ENCODE measurements at places on chromosomes 4 and X.

DNA sequence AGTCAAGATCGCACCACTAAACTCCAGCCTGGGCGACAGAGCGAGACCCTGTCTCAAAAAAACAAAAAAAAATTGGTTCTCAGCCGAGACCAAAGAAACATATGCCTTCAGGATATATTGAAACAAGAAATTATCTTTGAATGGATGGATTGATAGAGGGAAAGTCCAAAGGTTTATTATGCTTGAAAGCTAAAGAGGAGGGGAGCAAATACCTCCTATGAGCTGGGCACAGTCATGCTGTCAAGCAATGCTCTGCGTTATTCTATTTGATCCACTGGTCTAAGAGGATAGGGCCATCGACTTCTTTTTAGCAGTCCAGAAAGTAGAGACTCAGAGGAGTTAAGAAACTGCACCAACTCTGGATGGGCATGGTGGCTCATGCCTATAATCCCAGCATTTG is 85.9 kb upstream of the SLC34A2 start:
- DNase-seq: no peak

GRCh38 chrX:51336584-51336983 is 4.0 kb downstream of the NUDT10 start:
- no peak for DNase-seq

DNA sequence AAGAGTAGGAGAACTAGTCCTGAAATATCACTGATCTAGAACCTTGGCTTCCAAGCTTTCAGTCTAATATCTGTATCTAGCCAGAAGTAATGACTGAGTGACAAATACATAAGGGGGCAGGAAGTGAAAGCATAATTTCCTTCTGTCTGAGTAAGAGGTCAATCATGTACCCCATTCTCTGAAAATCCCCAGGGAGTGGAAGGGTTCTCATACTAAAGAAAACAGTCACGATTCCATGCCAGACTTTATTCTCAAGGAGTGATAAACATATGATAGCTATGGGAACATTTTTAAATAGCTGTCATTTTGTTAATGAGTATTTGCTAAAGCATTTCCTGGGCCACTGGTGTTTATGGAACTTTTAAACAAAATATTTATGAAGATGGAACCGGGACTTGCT is 308.5 kb downstream of the ARHGAP24 start:
- no peak for DNase-seq

GRCh38 chr4:54700986-54701385 is 43.2 kb downstream of the KIT start:
- no peak for DNase-seq

DNA sequence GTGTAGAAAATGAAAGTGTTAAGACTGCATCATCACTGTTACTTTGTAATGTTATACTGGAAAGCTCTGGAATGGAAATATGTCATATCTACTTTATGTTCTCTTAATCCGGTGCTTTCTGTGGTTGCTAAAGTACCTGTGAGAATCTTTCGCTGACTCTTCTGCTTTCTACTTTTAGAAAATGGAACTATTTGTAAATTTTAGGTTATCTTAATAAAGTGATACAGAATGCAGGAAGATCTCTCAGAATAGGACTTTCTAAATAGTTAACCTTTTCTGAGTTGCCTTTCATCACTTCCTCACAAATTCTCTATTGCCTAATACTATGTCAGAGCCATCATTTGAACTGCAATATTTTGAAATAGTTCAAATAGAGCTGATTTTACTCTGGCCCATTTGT is 69.3 kb downstream of the BMP2K start:
- no peak for DNase-seq

- no peak for DNase-seq
Measured at GRCh38 chr4:25993395-25994185, 79.6 kb downstream of the SMIM20 start.

DNA sequence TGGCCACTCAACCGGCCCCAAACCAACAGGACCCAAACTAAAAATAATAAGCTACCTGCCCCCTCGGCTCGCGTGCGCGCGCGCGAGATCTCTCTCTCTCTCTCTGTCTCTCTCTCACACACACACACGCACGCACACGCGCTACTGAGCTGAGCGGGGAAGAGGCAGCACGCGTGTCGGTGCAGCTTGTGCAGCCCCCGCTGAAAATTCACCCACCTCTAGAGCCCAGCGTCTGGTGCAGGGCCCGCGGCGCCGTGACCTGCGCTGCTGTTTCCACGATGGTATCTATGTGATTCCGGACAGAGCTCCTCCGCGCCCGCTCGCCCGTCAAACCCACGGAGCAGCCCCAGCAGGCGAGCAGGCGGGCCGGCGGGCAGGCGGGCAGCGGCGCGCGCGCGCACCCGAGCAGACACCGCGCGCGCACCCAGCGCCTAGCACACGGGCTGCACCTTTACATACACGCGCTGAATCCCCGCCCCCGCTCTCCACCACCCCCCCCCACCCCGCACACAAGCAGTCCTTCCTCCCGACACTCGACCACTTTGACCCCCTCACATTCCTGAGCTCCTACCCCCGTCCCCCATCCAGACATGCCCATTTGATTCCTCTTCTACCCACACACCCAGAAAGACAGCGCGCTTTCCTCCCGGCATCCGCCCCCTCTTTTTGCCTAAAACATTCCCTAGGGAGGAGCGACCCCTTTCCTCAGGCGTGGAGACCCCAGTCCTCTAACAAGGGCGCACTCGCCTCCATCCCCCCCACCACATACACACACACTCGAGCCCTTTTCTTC is 1.0 kb downstream of the SLITRK4 start:
- DNase-seq: no peak

- DNase-seq: no peak
Measured at GRCh38 chr4:26337612-26338011, 16.8 kb downstream of the RBPJ start.

GRCh38 chr4:95059663-95060062 is 301.9 kb downstream of the BMPR1B start:
- no peak for DNase-seq

- peak; percentile 46 for DNase-seq
Measured at GRCh38 chr4:163556177-163556576, 61.7 kb downstream of the TMA16 start.

DNA sequence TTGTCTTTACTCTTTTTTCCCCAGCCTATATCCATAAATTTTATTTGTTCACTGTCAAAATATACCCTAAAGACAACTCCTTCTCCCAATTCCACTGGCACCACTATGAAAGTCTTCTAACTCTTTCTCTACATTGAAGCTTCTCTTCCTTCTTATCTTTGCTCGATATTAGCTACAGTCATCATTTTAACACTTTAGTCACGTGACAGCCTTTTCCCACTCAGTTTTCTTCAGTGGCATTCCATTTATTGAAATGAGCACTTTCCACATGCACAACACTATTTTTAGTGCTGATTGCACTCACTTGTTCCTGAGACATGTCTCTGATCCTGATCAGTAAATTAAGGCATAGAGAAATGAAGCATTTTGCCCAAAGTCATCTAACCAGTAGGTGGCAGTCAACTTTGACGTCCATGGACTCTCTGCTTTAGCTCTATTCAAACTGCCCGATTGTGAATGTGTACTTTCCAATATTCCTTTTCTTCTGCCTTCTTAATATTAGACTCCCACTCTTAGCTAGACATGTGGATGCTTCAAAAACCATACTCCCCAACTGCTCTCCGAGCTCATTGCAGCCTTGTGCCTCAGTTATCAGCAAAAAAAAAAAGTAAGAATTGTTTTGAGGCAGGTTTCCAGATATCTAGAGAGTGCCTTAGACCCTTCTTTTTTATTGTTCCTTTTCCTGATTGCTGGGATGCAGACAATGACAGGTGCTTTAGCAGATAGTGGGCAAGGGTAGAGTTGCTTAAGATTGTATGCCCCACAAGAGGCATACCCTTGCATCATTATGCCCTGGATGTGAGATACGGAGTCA is 394.4 kb upstream of the ADGRL3 start:
- DNase-seq: peak; percentile 2

DNA sequence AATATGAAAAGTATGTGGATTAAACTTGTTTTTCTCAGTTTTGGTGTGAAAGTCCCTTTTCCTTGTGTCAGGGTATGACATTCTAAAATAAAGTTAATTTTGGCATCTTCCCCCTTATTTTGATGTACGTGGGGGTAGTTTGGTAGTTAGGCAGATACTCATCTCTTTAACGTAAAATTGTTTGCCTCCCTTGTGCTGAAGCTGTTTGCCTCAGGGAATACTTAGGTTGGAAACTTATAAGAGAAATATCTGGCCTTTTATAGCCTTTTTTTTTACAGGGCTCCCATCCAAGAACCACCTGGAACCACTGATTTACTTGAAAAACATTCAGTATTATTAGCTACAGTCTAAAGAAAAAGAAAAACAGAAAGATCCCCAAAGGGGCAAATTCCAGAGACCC is 85.5 kb downstream of the PHEX start:
- no peak for DNase-seq

DNA sequence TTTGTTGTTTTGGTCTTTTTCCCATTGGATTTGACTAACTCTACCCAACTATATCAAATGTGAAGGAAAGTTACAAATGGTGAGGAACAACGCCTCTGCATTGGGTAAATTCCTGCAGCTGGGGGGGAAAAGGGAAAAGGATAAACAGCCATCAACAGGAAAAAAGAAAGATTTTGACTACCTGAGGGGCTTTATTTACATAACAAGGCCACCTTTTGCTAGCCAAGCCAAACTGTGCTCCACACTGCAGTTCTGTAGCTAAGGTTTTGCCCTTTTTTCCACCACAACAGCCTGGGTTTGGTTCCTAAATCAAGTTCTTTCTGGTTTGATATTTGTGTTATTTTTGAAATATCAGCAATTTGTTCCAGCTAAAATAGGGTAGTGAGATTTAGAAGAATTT is 40.8 kb downstream of the RHOXF2B start:
- no peak for DNase-seq

- DNase-seq: no peak
Measured at GRCh38 chr4:94913316-94913715, 155.6 kb downstream of the BMPR1B start.

GRCh38 chrX:68506649-68507048 is 7.8 kb downstream of the YIPF6 start:
- no peak for DNase-seq

- DNase-seq: no peak
Measured at GRCh38 chr4:154078504-154079350, 289.8 kb upstream of the SFRP2 start.

DNA sequence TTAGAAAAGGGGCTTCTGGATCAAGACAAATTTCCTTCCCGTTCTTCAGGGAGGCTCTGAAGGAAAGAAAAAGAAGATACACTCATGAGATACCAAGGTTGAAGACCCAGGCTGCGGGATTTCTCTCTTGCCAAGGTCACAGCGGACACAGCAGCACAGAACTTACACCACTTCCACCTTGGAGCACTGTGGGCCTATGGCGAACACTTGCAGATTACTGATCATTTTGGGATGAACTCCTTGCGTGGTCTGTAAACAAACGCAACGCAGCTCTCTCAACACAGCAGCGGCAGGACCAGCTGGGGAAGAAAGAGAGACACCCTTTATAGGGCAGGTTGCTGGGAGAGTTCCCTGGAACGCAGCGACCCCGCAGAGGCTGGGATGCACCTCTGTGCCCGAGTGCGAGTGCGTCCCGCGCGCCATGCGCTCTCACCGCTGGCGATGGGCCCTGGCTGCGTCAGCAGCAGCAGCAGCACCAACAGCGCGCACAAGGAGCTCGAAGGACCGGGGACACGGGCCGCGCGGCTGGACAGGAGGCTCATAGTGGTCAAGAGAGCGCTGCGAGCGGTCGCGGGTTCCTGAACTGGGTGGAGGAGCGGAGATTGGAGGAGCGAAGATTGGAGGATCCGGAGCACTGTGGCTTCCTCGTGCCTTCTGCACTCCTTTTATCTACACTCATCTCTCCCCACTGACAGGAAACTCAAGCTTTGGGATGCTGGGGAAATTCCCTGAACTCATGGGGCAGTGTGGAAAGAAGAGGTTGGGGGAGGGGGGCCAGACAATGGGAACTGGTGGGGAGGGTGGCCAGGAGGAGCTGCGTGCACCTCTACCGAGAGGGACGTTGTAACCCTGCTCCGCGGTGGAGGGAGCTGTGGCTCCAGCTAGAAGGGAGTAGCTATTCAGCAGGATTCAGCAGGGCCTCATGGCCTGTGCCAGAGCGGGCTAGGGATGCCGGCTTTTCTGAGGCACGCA is at the start of gene CXCL5:
CXCL5 (minus strand) TSS at position 638 of the 972 bp plus-strand sequence; CDS start at position 542, 96 bp downstream.
- DNase-seq: no peak

GRCh38 chr4:89665662-89666061 is 171.3 kb downstream of the SNCA start:
- no peak for DNase-seq

DNA sequence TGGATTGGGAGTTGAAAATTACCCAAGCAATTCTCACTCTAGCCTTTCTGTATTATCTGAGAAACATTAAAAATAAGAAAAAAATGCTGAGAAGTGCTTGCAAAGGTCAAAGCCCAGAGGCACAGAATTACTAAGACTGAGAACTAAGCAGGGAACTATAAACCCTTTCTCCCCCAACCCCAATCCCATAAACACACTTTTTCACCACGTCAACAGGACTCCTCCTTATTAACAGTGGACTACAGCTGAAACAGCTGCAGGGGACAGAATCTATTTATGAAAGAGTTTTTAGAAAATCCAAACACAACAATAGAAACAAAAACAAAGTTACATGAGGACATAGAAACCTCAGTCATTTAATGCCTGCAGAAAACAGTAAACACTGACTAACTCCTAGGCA is 984.1 kb downstream of the TRAM1L1 start:
- DNase-seq: no peak

DNA sequence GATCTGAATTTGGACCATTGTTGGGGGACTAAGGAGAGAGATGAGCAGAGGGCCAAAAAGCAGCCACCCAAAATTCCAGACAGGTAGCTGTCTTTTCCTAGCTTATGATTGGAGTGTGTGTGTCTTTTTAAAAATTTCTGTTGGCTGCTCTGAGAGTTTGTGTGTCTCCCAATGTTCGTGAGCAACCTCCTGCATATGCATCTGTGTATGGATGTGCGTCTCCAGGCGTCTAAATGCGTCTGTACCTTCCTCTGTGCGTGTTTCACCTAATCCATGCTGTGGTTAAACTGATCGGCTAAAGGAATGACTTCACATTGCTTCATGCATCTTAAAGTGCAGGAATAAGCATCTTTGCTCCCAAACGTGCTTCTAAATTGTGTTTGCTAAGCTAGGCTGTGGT is 65.5 kb upstream of the LAS1L start:
- no peak for DNase-seq

- no peak for DNase-seq
Measured at GRCh38 chr4:25939330-25939729, 25.3 kb downstream of the SMIM20 start.

DNA sequence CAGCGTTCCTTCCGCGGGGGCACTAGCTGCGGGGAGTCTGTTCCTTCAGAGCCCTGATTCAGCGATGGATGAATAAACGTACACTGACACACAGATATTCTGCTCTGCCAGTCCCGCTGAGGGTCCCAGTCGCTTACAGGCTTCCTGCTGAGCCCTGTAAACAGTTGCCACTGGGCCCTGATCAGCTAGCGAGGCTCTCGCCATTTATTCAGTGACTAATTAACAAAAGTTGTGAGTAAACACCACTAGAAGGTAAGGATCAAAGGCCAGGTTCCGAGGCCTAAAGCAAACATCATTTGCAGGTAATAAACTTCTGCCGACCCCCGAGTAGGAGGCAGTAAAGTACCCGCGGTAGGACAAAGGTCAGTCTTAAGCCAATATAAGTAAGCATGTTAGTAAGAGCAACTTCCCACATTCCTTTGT is 442.6 kb upstream of the GALNT7 start:
- DNase-seq: no peak

- no peak for DNase-seq
Measured at GRCh38 chr4:181701214-181701613, 542.0 kb upstream of the TENM3 start.
